A673 (cell line): ENCODE measurements at places on chromosomes 12 and 14. TPM values are rescaled to one million over a fixed set of nuclear protein-coding genes. Genes with fewer than 3 reads are reported as not detected.

DNA sequence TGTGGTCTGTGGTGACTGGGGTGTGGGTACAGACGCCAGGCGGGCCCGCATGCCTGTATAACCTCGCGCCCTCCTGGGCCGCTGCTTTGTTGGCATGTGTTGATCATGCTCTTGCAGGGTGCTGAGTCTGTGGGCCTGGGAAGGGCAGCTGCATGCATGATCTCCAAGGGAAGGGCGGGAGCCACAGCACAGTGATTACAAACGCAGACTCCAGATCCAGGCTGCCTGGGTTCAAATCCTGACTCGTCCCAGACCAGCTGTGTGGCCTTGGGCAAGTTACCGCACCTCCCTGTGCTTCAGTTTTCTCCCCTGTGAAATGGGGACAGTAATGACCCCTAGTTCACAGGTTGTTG, 24.0 kb downstream of the ADGRD1 start:
- DNase-seq, result no peak

Gene CLEC1B
- not detected in 2 replicates for total RNA-seq

Gene PPP1R36
- total RNA-seq, result 0.34 and 0.61 TPM in 2 replicates

- DNase-seq, result no peak
Observed at GRCh38 chr12:79614730-79615129, 76.0 kb downstream of the PAWR start.

DNA sequence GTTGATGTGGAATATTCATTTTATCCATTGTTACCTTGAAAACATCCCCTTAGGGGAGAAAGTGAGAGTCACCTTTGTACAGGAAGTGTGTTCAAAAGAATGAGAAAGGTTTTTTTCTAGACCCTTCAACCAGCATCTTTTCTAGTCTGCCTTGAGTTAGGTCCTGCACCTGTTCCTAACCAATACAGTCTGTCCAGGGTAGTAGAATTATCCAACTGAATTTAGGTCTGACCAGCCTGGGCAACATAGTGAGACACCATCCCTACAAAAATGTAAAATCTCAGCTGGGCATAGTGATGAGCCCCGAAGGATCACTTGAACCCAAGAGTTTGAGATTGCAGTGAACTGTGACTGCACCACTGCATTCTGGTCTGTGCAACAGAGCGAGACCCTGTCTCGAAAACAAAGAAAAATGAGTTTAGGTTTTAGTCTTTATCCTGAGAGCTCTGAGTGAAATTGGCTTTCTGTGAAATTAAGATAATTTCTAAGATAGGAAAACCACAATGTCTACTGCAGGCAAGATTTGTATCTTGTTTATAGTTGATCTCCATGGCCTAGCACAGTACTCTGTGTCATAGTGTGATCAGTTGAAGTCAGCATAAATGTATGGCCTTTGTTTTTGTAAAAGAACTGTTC, 25.2 kb downstream of the ARHGAP5 start:
- no peak for DNase-seq

DNA sequence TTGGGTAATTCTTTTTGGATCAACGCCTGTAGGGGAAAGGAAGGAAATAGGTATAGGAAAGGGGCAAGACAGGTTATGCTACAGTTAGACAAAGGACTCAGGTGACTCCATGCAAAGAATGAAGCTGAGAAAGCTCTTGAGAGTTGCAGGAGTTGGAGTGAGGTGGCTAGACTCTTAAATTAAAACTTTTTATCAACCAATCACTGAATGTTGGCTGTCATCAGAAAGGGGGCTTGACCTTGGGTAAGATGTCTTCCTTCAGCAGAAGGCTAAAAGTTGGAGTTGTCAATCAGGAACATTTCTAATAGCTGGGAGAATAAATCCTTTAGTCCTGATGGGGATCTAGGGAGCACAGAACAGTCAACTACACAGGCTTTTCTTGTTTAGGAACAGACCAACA, 595.4 kb downstream of the SLC16A7 start:
- DNase-seq, result no peak

DNA sequence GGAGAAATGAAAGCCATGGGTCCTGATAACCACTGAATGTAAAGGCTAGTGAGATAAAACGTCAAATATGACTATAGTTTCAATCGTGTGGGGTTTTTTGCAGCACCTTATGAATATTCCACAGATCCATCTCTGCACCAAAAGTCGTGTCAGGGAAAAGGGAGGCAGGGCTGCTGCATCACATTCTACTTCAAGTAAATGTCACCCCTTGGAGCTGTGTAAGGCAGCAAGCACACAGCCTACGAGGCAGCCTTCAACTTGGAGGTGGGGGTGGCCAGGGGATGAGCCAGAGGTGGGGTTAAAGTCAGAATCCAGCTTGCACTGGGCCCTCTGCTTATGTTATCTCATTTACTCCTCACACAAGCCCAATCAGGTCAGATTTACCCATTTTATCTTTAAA, 90.4 kb downstream of the ARMH4 start:
- DNase-seq, result no peak

Gene ERC1
- total RNA-seq, result 56.5 and 60.7 TPM in 2 replicates

Gene HVCN1
- 1.0 and 1.1 TPM in 2 replicates for total RNA-seq

Gene TPPP2
- total RNA-seq, result not detected in 2 replicates

- DNase-seq, result peak; percentile 69
Observed at GRCh38 chr12:42482748-42483520, 106.6 kb downstream of the PRICKLE1 start.

DNA sequence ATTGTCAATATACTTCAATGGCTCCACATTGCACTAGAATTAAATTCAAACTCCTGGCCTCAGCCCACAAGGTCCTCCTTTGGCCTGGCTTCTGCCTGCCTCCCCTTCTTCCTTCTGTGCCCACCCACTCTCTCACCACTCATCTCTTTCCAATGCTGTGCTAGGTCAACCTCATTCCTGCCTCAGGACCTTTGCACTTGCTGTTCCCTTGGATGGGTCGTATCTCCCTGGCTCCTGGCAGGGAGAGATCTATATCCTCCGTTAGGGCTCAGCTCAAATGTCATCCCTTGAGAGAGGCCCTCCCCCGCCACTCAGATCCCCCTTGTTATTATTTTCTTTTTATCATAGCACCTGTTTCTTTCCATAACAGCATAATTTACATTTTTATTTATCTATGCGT, 79.9 kb upstream of the LHX5 start:
- no peak for DNase-seq

Gene TSPAN19
- total RNA-seq, result not detected in 2 replicates
